Karpas-422 (cell line): ENCODE measurements at places on chromosomes 1 and 21.

GRCh38 chr1:91621907-91622306, 121.3 kb downstream of the CDC7 start:
- DNase-seq: no peak

DNA sequence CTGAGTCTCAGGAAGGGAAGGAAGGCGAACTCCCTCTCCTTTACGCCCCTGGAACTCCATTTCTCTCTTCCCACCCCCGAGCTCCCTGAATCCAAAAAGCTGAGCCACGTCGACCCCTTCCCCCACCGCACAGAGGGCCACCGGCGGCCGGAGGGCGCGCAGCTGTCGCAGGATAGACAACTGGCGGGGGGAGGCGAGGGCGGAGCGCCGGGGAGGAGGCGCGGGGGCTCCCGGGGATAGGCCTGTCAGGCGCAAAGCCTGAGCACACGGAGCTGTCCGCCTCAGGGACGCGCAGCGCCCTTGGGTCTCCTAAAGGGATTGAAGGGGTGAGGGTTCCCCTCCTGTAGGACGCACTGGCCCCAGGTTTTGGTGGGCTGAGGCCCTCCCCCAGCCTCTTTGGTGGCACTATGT, 752 bp upstream of the ACTA1 start:
- no peak for DNase-seq

DNA sequence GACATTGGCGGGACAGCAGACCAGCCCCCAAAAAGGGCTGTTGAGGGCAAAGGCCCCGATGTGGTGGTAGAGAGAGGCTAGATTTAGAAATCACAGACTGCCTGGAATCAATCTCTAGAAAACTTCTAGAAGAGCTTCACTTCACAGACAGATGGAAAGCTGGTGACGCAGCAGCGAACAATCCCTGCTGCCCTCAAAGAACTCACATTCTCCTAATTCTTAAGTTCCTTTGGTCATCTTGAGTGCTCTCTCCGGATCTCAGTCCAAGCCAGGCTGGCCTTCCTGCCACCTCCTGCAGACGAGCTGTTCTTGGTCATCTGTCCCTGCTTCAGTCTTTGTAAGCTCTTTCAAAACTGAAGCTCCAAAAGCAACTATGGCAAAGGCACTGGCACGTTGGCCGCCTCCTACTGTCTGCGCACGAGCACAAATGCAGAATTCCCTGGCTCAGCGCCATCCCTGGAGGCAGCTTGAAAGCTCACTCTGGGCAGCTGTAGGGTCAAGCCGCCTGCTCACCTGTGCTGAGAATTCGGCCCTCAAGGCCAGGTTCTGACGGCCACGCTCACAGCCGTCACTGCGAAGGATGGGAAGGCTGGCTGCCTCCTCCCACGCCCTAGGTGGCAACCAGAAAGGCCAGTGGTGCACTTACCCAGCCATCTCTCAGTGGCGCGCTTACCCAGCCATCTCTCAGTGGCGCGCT, 110.6 kb downstream of the NPHP4 start:
- DNase-seq: no peak

- no peak for DNase-seq
These were observed 14.1 kb downstream of the MFAP2 start for GRCh38 chr1:16966282-16966681.

DNA sequence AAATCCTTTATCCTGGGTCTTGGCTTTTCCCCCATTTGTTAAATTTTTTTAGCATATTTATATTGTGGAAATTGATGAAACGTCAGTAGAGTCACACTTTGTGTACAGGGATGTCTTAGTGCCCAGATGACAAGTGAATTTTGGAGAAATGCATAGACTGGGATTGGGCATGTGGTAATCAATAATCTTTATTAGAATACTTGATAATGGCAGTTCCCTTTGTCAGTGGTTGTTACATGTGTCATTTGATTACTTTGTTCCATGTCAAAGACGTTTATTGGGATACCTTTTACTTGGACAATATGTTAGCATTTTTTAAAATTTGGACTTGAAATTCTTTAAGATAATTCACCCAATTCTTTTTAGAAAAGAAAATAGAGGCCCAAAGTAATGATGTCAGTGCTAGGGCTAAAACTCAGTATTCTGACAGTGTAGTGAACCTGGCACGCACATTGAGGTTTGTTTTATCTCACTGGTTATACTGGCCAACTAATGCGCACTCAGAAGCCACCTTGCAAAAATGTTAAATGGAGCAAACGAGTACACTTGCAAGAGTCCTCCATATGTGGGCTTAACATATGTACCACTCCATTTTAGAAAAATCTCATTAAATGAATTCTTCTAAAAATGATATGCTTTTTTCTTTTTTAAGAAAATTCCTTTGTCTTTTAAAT, 9.2 kb downstream of the PRPF38B start:
- no peak for DNase-seq

DNA sequence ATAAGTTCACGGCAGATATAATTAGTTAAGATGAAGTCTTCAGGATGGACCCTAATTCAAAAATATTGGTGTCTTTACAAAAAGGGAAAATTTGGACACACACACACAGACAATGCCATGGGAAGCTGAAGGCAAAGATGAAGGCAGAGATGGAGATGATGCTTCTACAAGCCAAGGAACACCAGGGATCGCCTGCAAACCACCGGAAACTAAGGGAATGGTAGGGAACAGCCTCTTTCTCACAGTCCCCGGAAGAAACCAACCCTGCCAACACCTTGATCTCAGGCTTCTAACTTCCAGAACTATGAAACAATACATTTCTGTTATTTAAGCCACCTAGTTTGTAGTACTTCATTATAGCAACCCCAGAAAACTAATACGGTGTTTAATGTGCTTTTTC, 15.1 kb upstream of the SERTAD4 start:
- DNase-seq: no peak

GRCh38 chr1:59415881-59416280, 119.0 kb downstream of the FGGY start:
- DNase-seq: no peak

DNA sequence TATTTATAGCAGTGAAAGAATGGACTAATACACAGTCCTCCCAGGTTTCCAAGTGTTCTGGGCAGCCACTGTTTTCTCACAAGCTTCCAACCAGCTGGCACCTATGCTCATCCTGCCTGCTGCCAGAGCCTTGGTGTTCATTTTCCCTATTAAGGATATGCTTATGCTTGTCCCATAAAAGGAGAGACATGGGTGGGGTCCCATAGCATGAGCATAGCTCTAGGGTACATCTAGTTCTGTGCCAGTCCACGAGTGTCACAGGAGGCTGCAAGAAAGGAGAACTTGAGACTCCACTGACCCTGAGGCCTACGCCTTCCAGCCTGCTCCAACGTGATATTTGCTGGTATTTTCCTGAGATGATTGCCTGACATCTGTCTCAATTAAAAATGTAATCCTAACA, 192.4 kb upstream of the PTGFR start:
- DNase-seq: no peak

DNA sequence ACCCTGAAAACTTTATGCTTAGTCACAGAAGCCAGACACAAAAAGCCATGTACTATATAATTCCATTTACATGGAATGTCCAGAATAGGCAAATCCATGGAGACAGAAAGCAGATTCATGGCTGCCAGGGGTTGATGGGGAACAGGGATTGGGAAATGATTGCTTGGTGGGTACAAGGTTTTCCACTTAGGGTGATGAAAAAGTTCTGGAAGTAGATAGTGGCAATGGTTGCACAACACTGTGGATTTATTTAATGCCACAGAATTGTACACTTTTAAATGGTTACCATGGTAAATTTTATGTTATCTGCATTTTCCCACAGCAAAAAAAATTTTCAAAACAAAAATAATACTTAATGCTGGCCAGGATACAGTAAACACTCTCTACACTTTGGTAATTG, 40.6 kb downstream of the ENAH start:
- no peak for DNase-seq

DNA sequence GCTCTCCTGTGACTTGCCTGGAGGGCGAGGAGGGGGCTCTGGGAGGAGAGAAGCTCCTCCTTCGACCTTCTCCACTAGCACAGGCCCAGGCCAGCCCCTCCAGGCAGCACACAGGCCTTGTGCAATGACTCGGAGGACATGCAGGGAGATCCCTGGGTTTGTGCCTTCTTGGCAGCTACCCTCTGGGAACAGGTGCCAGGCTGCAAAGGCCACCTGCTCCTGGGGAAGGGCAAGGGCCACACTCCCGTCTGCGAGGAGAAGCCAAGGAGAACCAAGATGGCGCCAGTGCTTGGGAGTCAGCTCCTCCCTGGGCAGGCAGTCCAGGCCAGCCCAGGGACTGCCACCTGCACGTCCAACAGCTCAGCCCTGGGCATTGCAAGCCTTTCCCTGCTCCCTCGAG, 15.3 kb downstream of the CASZ1 start:
- no peak for DNase-seq

DNA sequence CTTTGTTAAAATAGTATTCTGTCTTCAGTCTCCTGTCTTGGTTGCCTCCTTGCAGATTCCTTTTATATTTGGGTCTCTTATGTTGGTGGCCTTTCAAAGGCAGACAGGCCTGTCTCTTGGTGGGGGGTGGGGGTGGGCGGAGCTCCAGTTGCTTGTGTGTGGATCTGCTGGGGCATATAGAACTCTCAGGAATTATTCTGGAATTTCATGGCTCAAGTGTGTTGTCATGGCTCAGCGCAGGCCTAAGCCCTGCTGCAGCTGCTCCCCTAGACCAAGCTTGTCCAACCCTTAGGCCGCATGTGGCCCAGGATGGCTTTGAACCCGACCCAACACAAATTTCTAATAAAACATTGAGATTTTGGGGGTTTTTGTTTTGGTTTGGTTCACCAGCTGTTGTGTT, 8.0 kb downstream of the C1orf35 start:
- no peak for DNase-seq

DNA sequence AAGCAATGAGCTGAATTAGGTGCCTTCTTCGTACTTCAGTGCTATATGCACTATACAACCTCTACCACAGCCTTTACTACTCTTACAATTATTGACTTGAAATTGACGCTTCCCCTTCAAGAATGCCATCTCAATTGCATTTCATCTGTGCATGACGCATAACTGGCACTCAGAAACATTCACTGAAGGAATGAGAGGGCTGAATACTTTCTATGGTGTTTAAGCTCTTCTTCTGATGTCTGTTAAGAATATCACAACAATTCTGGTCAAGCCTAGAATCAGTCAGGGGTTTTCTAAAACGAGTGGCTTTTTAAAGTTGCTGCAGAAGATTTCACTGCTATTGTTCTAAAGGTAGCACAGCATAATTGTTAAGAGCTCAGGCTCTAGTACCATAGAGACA, 11.5 kb downstream of the DENND1B start:
- DNase-seq: no peak

GRCh38 chr1:55055084-55055882, 15.9 kb downstream of the PCSK9 start:
- DNase-seq: no peak

GRCh38 chr1:240134596-240134995, 42.9 kb downstream of the FMN2 start:
- DNase-seq: no peak

DNA sequence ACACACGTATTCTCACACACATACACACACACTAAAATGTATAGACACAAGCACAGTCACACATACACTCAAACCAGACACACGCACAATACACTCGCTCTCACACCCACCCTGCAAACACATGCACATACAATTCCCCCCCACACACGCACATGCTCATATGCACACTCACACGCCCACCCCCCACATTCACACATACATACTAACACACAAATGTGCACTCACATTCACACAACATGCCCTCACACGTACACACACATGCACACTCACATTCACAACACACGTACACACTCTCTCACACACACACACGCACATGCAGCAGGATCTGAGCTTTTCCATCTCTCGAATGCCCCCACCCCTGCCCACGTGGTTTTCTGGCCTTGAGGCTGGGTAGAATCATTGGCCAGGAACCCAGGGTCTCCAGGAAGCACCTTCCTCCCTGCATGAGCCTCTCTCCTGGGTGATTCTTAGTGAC, 589.7 kb downstream of the PTPRU start:
- no peak for DNase-seq

GRCh38 chr1:61332196-61332753, 249.9 kb downstream of the NFIA start:
- DNase-seq: no peak

DNA sequence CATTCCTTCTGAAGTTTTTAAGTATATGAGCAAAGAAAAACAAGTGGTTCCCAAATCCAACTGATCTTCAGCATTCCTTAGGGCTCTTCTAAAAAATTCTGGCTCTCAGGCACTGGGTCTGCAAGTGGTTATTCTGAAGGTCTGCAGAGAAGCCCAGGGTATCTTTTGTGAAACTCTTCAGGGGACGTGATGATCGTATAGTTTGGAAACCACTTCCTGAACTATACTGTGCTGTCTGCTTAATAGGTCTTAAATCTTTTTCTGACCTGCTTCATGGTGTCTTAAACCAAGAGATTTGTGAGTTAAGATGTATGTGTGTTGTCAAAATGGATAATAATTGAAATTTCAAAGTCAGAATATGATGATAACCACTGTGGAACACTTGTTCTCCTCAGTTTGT, 115.5 kb downstream of the LHX9 start:
- DNase-seq: no peak

DNA sequence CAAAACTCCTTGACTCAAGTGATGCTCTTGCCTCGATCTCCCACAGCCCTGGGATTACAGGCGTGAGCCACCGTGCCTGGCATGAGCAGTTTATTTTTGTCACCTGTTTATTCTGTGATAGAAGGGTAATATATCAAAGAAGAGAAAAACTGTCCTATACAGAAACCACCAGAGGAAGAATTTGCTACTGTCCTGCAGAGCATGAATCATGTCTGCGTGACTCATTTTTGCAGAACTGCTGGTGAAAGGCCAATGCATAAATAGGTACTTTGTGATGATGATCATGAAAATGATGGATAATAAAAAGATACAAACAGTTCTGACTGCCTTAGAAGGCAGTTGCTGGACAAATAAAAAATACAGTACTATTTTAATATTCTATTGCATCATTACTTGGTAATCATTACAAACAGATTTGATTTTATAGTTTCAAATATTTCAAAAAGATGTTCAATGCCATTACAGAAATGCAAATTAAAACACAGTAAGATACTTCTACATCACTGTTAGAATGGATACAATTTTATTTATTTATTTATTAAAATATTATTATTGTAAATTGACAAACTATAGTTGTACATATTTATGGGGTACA, 26.5 kb downstream of the RIPPLY3 start:
- no peak for DNase-seq

DNA sequence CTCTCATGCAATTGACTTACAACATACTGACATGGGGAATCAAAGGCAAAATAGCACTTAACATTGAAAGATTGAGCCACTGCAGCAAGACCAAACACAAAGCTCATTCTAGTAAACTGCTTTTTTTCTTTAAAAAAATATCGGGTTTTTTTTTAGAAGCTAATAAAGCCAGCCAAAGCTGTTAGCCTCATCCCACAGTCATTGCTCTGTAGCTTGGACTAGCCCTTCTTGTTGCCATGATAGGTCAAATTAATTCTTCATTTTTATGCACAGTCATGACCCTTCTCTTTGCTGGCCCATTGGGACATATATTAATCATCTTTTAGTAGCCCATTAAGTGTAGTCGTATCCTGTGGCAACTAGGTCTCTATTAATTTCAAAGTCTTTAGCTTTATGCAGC, 231.3 kb downstream of the ADGRL2 start:
- no peak for DNase-seq
